Activated T-helper 1 cell treated with anti-CD3 and anti-CD28 coated beads, Interleukin-12 subunit alpha, Interleukin-12 subunit beta, Interleukin-2, Interleukin-4 antibody, amounts not matched to agents 30 ng/mL and 10 ng/mL and 1 ng/mL, durations not matched to agents 14 hours and 24 hours and 36 hours (primary cell): ENCODE measurements at places on chromosomes 16 and 17.

DNA sequence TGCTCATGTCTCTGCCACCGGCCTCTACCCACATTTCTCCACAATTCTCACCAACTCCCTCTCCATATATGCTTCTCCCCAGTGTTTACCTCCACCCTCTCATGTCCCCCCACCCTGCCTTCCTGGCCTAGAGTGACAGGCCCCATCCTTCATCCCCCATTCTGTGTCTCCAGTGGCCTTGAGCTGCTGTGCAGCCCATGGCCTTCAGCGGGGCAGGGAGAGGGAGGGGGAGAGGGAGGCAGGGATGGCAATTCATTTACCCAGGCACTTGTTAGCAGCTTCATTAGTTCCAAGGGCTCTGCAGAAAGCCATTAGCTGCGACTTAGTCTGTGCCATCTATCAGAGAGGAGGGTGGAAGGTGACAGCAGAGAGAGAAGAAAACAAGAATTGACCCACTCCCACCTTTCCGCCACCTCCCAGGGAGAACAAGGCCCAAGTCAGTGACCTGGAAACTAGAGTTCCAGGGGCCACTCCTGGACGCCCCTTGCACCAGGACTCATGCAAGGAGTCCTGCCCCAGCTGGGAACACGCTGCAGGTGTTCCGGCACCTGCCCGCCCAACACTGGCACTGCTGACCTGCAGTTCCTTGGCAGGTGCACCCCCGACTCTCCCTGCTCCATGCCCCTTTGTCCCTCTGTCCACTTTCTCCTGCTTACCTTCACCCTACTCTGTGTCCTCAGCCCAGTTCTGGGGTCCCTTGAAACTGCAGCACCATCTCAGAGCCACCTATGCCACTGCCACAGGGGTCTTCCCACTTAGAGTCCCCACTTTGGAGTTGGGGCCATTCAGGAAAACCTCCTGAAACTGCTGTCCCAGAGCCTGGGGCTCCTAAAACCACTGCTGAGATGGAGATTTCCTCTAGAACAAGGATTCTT lies 23.5 kb upstream of the PYY start:
- H3K27me3 ChIP-seq = peaks cover 44% of the 10 kb centered on the region
- DNase-seq = no peak
- H3K4me3 ChIP-seq = no peak overlapping the region
- H3K27ac ChIP-seq = no peak overlapping the region

- no peaks in the 10 kb centered on the region for H3K36me3 ChIP-seq
- no peak overlapping the region for H3K27ac ChIP-seq
- peaks cover 17% of the 10 kb centered on the region for H3K27me3 ChIP-seq
- no peak overlapping the region for H3K4me3 ChIP-seq
- no peak for DNase-seq
- no peaks in the 10 kb centered on the region for H3K4me1 ChIP-seq
Measured at GRCh38 chr16:25487888-25488287, 203.9 kb upstream of the HS3ST4 start.

DNA sequence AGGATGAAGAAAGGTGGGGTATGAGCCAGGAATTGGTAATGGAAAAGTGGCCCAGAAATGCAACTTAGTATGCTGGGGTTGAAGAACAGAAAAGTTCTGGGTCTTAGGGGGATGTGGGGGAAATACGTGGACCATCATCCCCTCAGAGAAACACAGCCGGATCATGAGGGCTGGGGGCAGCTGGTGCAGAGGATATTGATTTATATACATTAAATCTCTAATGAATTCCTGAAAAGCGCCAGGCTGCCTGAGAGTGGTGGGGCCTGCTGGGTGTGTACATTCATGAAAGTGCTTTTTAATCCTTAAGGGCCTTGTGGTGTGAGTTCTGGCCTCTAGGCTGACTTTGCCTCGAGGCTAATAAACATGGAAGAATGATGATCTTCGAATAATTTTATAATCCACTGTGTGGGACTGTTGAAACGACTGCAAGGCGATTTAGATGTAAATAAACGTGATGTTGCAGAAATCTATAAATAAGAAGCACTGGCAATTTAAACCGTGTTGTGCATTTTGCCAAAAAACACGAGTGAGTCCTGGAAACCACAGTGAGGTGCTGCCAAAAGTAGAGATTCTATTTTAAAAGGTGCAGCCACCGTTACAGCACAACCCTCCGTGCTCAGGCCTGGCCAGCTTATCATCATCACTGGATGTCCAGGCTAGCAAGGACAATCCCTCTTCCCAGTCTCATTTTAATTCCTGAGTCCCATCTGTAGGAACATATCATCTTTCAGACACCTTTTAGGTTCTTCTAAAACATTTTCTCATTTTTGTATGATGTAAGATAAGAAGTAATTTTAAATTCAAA lies 32.1 kb downstream of the PRKAR1A start:
- no peaks in the 10 kb centered on the region for H3K27me3 ChIP-seq
- no peaks in the 10 kb centered on the region for H3K4me1 ChIP-seq
- peaks cover 3% of the 10 kb centered on the region for H3K36me3 ChIP-seq

DNA sequence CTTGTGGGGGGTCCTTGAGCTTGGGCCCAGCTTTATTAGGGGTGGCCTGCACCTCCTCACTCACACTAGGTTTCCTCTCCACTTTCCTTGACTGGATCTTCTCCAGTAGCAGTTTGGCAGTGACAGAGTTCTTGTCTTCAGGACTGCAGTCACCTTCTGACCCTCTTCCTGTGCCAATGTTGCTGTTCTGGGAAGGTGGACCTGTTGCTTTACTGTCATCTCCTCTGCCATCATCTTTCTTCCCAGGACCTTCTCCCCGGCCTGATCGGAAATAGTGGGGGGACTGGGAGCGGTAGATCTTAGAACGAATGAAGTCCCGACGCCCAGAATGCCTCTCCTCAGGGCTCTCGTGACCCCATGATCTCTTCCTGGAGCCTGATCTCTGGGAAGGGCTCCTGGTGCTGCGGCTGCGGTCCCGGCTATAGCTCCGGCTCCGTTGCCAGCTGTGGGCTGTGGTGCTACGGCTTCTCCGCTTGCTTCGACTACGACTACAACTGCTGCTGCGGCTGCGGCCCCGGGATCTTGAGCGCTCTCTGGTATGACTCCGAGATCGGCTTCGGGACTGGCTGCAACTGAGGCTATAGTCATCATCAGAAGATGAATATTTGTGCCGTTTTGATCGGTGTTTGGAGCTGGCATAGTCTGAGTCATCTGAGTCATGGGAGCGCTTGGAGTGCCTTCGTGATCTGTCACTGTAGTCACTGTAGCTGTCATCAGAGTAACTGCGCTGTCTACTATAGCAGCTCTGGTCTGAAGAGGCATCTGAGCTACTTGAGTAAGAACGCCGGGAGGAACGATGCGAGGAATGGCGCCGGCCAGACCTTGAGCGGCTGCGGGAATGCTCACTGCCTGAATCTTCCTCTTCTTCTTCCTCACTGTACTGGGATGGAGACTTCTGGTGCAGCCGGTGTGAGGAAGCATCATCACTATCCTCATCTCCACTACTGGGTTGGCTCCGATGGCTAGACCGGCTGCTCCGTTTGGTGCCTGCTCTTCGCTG lies 9.5 kb upstream of the ITGA2B start:
- no peaks in the 10 kb centered on the region for H3K27me3 ChIP-seq
- no peak for DNase-seq
- no peak overlapping the region for H3K27ac ChIP-seq
- H3K36me3 ChIP-seq = peaks cover 35% of the 10 kb centered on the region
- peaks cover 8% of the 10 kb centered on the region for H3K4me1 ChIP-seq

DNA sequence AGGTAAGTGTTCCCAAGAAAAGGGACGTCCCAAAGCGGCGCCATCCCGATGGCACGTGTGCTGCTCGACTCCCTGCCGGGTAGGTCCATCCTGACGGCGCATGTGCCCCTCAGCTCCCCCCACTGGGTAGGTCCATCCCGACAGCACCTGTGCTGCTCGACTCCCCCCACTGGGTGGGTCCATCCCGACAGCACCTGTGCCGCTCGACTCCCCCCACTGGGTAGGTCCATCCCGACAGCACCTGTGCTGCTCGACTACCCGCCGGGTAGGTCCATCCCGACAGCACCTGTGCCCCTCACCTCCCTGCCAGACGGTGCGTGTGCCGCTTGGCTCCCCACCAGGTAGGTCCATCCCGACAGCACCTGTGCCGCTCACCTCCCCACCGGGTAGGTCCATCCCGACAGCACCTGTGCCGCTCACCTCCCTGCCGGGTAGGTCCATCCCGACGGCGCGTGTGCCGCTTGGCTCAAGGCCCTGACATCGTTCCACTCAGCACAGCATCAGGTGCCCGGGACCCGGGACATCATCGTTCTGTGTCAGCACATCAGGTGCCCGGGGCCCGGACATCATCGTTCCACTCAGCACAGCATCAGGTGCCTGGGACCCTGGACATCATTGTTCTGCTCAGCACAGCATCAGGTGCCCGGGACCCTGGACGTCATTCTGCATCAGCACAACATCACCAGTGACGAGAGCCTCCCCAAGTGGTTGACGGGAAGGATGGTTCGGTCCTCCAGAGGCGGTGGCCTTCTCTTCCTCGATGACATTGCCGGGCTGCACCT lies 5.7 kb upstream of the FN3K start:
- H3K36me3 ChIP-seq = peaks cover 32% of the 10 kb centered on the region
- H3K4me3 ChIP-seq = no peak overlapping the region
- no peaks in the 10 kb centered on the region for H3K27me3 ChIP-seq
- DNase-seq = no peak
- no peak overlapping the region for H3K27ac ChIP-seq

- H3K36me3 ChIP-seq = no peaks in the 10 kb centered on the region
- no peaks in the 10 kb centered on the region for H3K4me1 ChIP-seq
Measured at GRCh38 chr16:54362591-54363206, 76.1 kb upstream of the IRX3 start.

DNA sequence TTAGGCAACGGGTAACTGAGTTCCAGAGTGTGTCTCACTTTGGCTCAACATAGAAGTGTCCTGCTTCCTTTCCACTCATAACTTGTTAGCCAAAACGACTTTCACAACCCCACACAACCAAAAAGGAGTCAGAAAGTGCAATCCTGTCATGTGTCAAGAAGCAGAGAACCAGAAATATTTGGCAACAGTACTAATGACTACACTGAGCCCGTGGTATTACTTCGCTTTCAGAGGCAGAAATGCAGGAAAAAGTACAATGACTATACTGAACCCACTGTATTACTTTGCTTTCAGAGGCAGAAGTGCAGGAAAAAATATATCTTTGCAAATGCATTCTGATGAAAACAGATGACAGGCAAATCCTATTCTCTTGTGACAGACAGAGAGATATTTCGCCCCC lies 484.6 kb downstream of the KIF2B start:
- no peak for DNase-seq
- H3K27ac ChIP-seq = no peak overlapping the region
- no peaks in the 10 kb centered on the region for H3K27me3 ChIP-seq
- no peaks in the 10 kb centered on the region for H3K36me3 ChIP-seq

DNA sequence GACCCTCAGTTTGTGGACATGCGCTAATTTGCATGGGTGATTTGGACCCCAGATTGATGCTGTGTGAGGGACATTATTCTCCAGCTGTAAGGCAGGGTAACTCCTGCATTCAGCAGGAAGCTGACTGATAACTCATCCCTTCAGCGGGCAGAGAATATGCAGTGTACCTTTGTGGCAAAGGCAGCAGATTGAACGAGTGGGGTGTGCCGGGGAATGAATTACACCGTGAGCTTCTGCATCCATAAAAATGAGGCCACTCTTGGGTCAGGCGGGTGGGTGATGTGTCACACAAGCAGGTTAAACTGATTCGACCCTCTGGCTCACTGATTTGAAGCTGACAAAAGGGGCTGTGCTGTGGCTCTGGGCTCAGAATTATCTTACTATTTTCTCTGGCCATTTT lies 128.9 kb upstream of the PMFBP1 start:
- H3K4me1 ChIP-seq = no peaks in the 10 kb centered on the region
- H3K27me3 ChIP-seq = peaks cover 2% of the 10 kb centered on the region
- DNase-seq = no peak
- H3K27ac ChIP-seq = no peak overlapping the region
- H3K4me3 ChIP-seq = no peak overlapping the region
- no peaks in the 10 kb centered on the region for H3K36me3 ChIP-seq

DNA sequence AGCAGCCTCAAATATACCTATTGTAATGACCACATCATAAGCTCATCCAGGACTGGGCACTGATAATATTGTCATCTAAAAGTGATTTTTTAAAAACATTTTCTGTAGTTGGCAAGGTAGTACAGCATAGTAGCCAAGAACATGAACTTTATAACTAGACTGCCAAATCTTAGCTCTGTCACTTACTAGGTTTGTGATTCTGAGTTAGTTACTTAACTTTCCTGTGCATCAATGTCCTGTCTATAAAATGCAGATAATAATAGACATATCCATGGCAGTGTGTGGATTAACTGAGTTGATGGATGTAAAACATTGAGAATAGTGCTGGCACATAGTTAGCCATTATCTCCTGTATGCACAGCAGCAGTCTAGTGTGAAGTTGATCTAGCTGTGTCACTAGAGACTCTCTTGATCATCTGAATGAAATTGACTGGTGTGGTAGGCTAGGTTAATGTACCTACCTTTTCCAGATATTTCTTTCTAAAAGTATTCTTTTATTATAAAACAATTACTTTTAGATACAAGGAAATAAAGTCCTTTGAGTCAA lies 101.5 kb downstream of the STXBP4 start:
- peaks cover 3% of the 10 kb centered on the region for H3K27me3 ChIP-seq
- peaks cover 3% of the 10 kb centered on the region for H3K36me3 ChIP-seq
- DNase-seq = no peak
- no peak overlapping the region for H3K27ac ChIP-seq
- peaks cover 8% of the 10 kb centered on the region for H3K4me1 ChIP-seq

DNA sequence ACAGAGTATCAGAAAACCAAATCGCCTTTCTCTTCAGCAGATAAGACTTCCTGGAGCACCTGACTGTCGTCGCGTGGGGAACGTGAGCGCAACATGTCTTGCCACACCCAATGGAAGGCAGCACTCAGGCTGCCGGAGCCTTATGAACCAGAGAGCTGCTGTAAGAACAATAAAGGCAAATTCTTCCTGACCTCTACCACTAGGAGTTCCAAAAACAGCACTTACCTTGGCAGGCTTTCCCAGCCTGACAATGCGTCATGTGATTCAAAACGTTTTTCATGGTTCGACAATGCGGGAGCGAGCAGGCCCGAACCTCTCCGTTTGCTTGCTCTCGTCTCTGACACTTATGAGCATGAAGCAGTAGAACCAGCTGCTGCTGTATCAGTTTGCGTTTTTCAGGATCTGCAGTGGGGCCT lies 75.8 kb upstream of the TRAP1 start:
- no peak overlapping the region for H3K4me3 ChIP-seq
- H3K27ac ChIP-seq = no peak overlapping the region
- peaks cover 66% of the 10 kb centered on the region for H3K4me1 ChIP-seq
- H3K36me3 ChIP-seq = peaks cover 41% of the 10 kb centered on the region
- H3K27me3 ChIP-seq = peaks cover 8% of the 10 kb centered on the region

GRCh38 chr17:10294180-10294579 lies 78.6 kb downstream of the MYH13 start:
- peaks cover 3% of the 10 kb centered on the region for H3K27me3 ChIP-seq
- H3K36me3 ChIP-seq = no peaks in the 10 kb centered on the region
- no peaks in the 10 kb centered on the region for H3K4me1 ChIP-seq
- no peak overlapping the region for H3K4me3 ChIP-seq
- DNase-seq = no peak

DNA sequence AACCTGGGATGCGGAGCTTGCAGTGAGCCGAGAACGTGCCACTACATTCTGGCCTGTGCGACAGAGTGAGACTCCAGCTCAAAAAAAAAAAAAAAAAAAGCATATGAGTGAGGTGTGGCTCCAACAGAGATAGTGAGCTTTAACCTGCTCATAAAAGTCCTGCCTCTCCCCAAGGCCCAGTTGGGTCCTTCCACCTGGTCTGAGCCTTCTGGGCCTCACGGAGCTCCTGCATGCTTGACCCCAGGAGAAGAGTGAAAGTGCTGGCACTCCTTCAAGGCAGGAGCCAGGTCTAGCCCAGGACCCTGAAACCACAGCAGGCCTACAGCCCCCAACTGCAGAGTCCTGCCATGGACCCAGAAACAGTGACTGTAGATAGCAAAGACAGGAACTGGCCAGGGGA lies 17.7 kb downstream of the HSD11B2 start:
- no peaks in the 10 kb centered on the region for H3K27me3 ChIP-seq
- no peak for DNase-seq
- no peak overlapping the region for H3K4me3 ChIP-seq
- peaks cover 7% of the 10 kb centered on the region for H3K4me1 ChIP-seq
